ENCODE measurements at places on chromosomes 4 and X. TPM values are rescaled to one million over a fixed set of nuclear protein-coding genes. Genes with fewer than 3 reads are reported as not detected.

DNA sequence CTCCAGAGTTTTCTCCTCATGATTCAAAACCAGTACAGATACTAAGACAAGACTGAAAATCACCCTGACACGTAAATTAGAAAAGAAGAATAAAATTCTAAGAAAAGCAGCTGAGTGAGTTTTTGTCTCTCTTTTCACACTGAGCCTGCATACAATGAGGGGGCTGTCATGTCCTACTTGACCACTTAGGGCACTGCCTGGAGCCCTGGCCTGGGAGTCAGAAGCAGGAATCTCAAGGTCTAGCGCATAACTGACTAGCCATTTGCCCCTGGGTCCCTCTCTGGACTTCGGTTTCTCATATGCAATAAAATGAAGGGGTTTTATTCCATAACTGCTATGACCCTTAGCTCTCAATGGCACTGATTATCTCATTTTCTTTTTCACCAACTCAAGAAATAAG is 36.7 kb upstream of the SLC25A4 start:
- no peak for DNase-seq
- no peaks in the 10 kb centered on the region for H3K36me3 ChIP-seq
- H3K27me3 ChIP-seq: no peaks in the 10 kb centered on the region
- no peak overlapping the region for H3K27ac ChIP-seq
- H3K4me1 ChIP-seq: peaks cover 34% of the 10 kb centered on the region

DNA sequence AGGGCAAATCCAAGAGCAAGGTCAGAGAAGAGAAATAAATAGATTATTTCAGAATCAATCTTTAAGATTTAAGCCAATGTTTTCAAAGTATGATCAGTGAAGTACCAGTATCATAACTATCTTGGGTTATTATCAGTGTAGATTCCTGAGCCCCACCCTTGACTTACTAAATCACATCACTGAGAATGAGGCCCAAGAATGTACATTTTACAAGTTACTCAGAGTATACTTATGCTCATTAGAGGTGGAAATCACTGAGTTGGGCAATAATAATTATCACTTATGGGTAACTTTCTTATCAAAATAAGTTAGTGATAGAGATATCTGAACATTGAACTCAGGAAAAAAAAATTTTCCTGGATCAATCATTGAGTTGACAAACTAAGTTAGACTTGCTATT is 121.6 kb upstream of the NOCT start:
- no peaks in the 10 kb centered on the region for H3K36me3 ChIP-seq
- H3K4me3 ChIP-seq: no peak overlapping the region
- no peak overlapping the region for H3K27ac ChIP-seq
- DNase-seq: no peak
- H3K27me3 ChIP-seq: no peaks in the 10 kb centered on the region

DNA sequence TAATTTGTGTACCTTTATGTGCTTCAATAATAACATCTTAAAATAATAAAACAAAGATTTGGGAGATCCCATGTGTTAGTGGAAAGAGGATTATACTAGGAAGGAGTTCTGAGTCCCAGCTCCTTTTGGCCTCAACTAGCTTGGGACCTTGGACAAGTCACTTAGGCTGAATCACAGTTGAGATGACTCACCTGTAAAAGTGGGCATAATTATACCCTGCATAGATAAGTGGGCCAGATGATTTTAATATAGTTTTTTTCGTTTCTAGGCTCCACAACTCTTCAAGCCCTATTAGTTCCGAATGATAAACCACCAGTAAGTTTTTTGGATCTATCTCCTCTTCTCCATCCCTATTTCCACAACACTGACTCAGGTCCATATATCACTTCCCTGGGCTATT is 131.8 kb downstream of the ENOX2 start:
- no peak overlapping the region for H3K27ac ChIP-seq
- DNase-seq: no peak
- H3K36me3 ChIP-seq: no peaks in the 10 kb centered on the region
- no peak overlapping the region for H3K4me3 ChIP-seq

DNA sequence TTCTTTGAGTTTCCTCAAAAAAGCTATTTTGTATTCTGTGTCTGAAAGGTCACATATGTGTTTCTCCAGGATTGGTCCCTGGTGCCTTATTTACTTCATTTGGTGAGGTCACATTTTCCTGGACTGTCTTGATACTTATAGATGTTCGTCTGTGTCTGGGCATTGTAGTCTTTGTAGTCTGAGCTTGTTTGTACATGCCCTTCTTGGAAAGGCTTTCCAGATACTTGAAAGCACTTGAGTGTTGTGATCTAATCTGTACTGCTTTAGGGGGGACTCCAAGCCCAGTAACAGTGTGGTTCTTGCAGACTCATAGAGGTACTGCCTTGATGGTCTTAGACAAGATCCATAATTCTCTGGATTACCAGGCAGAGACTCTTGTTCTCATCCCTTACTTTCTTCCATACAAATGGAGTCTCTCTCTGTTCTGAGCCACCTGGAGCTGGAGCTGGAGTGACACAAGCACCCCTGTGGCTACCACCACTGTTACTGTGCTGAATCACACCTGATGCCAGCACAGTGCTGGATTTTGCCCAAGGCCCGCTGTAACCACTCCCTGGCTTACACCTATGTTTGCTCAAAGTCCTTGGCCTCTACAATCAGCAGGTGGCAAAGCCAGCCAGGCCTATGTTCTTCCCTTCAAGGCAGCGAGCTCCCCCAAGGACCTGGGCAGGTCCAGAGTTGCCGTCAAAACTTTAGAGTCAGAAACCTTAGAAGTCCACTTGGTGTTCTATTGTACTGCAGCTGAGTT is 72.3 kb upstream of the EFHC2 start:
- H3K4me1 ChIP-seq: no peaks in the 10 kb centered on the region
- no peaks in the 10 kb centered on the region for H3K36me3 ChIP-seq
- no peak overlapping the region for H3K27ac ChIP-seq
- no peaks in the 10 kb centered on the region for H3K27me3 ChIP-seq

- no peak overlapping the region for H3K27ac ChIP-seq
- no peaks in the 10 kb centered on the region for H3K36me3 ChIP-seq
- no peak for DNase-seq
- no peaks in the 10 kb centered on the region for H3K27me3 ChIP-seq
- H3K4me3 ChIP-seq: no peak overlapping the region
Observed at GRCh38 chr4:184588893-184589292, 60.4 kb downstream of the CASP3 start.

GRCh38 chr4:38743866-38744265 is 38.9 kb downstream of the TLR10 start:
- DNase-seq: no peak
- H3K27ac ChIP-seq: no peak overlapping the region
- H3K4me1 ChIP-seq: no peaks in the 10 kb centered on the region
- H3K4me3 ChIP-seq: no peak overlapping the region

- H3K27ac ChIP-seq: no peak overlapping the region
- H3K4me3 ChIP-seq: no peak overlapping the region
- H3K36me3 ChIP-seq: no peaks in the 10 kb centered on the region
- no peaks in the 10 kb centered on the region for H3K4me1 ChIP-seq
- DNase-seq: no peak
Observed at GRCh38 chr4:96744676-96745075, 904.8 kb downstream of the PDHA2 start.

DNA sequence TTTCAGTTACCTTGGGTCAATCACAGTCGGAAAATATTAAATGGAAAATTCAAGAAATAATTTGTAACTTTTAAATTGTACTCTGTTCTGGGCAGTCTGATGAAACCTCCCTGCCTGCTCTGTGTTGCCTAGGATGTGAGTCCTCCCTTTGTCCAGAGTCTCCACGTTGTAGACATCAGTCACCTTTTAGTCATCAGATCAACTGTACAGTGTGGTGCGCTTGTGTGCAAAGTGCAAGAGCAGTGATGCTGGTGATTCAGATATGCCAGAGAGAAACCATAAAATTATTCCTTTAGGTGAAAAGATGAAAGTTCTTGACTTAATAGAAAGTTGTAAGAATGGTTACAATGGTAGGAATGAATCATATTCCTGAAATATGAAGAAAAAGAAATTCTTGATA is 1.4 kb downstream of the SPATA4 start:
- no peaks in the 10 kb centered on the region for H3K4me1 ChIP-seq
- no peak for DNase-seq
- H3K4me3 ChIP-seq: no peak overlapping the region
- no peaks in the 10 kb centered on the region for H3K36me3 ChIP-seq
- H3K27me3 ChIP-seq: peaks cover 6% of the 10 kb centered on the region

DNA sequence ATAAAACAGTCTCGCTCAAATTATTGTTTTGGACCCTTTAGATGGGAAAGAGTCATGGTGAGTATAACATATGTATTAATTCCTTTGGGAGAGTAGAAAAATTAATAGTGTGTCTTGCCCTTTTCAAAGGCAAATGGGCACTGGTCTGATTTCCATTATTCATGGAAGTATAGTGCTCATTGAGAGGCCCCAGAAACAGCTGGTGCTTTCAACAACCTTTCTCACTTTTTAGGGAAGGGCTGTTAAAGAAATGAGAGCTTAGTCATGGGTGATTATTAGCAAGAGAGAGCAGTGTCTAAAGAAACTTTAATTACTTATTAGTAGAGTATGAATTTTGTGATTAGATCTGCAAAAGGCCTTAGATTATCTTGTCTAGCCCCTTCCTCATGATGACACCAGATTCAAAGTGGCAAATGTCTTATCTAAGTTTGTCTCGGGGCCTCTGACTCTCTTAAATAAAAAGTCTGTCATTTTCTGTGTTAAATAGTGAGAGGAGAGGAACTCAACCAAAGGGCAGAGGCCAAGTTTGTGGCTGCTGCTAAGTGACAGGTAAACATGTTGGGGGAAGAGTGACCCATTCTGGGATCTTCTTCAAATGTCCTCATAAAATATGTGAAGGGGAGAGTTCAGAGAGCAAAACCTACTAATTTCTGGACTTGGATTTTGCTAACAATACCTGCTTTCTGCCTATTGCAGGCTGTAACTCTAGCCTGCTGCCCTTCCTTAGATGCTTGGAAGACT is 110.6 kb downstream of the REPS2 start:
- H3K36me3 ChIP-seq: no peaks in the 10 kb centered on the region
- DNase-seq: no peak
- no peaks in the 10 kb centered on the region for H3K27me3 ChIP-seq
- peak overlapping the region; percentile 37 for H3K27ac ChIP-seq
- H3K4me1 ChIP-seq: peaks cover 1% of the 10 kb centered on the region

- H3K4me3 ChIP-seq: no peak overlapping the region
- H3K4me1 ChIP-seq: no peaks in the 10 kb centered on the region
- peaks cover 12% of the 10 kb centered on the region for H3K36me3 ChIP-seq
- H3K27me3 ChIP-seq: no peaks in the 10 kb centered on the region
- H3K27ac ChIP-seq: no peak overlapping the region
Observed at GRCh38 chrX:150643271-150643670, 49.9 kb upstream of the MTMR1 start.

- H3K36me3 ChIP-seq: no peaks in the 10 kb centered on the region
- DNase-seq: no peak
- H3K27ac ChIP-seq: no peak overlapping the region
- H3K4me1 ChIP-seq: no peaks in the 10 kb centered on the region
Observed at GRCh38 chr4:144223149-144223548, 82.6 kb upstream of the GYPA start.

- no peak overlapping the region for H3K4me3 ChIP-seq
- H3K27me3 ChIP-seq: no peaks in the 10 kb centered on the region
- no peak for DNase-seq
Observed at GRCh38 chrX:71256856-71257255, 2.9 kb upstream of the ZMYM3 start.

DNA sequence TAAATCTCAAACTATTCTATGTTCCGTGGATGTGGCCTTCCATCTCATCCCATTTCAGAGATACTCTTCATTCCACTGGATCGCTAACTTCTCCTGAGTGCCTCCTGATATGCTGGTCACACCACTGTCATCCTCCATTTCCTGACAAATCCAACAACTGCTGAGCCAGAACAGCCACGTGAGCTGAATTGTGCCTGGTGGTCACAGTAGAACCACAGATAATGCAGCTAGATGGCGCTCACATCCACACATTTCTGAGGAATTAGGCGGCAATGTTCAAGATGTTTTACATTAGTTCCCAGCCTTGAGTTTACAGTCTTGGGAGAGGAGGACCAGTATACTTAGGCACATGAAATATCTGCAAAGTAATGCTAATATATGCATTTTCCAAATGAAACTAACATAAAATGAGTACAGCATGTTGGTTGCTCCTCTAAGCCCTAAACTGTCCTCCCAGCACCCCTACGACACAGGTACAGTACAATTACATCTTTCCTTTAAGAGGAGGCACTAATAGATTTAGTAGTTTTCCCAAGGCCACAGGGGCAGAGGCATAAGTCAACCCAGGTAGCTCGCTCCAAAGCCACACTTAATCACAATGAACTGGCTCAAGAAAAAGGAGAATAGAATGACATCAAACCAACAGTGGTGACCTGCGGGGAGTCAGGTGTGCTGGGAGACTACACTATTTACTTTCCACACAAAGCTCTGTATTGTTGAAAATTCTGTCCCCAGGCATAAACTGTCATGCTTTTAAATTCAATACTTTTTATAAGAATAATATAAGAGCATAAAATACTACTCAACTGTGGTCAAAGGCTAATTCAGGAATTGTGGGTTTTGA is 134.2 kb downstream of the CHIC2 start:
- no peak overlapping the region for H3K4me3 ChIP-seq
- peak; percentile 53 for DNase-seq
- no peaks in the 10 kb centered on the region for H3K4me1 ChIP-seq
- no peak overlapping the region for H3K27ac ChIP-seq
- no peaks in the 10 kb centered on the region for H3K27me3 ChIP-seq

DNA sequence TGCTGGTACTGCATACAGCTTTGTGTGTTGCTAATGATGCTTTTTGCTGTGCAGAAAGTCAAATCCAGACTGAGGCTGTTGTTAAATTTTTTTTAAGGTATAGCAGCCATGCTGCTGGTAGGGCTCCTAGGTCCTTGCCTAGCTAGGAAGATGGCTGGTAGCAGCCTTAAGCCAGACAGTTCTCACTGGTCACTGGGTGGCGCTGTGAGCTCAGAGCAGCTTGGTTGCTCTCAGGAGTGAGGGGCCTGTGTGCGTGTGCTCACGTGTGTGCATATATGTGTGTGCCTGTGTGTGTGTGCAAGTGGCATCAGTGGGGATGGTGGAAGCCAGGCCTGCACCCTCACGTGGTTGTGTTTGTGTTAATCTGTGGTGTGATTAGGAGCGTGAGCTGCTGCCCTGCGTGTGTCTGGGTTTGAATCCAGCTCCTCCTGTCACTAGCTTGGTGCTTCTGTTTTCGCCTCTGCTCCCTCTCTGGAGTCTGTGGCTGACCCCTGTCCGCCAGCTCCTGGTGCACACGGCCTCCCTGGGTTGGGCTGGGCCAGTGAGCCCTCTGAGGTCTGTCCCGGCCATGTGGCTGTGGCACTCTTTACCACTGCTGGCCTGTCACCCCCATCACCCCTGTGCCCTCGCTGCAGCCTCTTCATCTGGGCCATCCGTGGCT is 46.1 kb downstream of the SORCS2 start:
- no peaks in the 10 kb centered on the region for H3K27me3 ChIP-seq
- H3K27ac ChIP-seq: no peak overlapping the region
- no peaks in the 10 kb centered on the region for H3K4me1 ChIP-seq
- no peak for DNase-seq
- no peaks in the 10 kb centered on the region for H3K36me3 ChIP-seq

UNC5C gene
- 1.2 TPM for total RNA-seq

MAP9 gene
- 0.50 TPM for total RNA-seq

MAD2L1 gene
- total RNA-seq: 28.1 TPM

ATP5ME gene
- 31.4 TPM for total RNA-seq

ETDB gene
- not detected for total RNA-seq

FAM50A gene
- 13.4 TPM for total RNA-seq

RNF128 gene
- total RNA-seq: 60.4 TPM

RPS3A gene
- total RNA-seq: 1,043 TPM

GLUD2 gene
- 24.3 TPM for total RNA-seq

KLF8 gene
- 0.47 TPM for total RNA-seq

Measured in liver (tissue), 10 donors.